ENCODE measurements at places on chromosomes 12 and 14.

- no peak for DNase-seq
These were observed 40.0 kb upstream of the NAP1L1 start for GRCh38 chr12:76124456-76124855.

DNA sequence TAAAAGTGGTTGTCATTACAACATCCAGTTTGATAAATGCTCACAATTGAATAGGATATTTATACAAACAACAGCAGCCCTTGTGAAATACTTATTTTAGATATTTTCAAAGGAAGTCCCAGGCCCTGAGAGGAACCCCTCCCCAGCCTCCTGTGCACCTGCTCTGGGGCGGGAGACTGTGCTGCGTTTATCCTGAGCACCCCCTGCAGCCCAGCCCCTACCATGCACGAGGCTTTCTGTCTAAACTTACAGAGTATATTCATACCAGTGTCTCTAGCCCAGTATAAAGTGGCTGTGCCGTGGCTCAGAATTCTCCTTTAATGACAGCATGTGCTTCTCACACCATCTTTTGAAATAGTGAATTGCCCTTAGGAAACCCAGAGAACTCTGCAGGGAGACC lies 1084.3 kb downstream of the TMEM121 start:
- DNase-seq: no peak

- no peak for DNase-seq
These were observed 5.1 kb upstream of the SPATA7 start for GRCh38 chr14:88380405-88380804.

- peak; percentile 48 for DNase-seq
These were observed 269.9 kb downstream of the CACNA1C start for GRCh38 chr12:2322554-2323120.

- peak; percentile 95 for DNase-seq
These were observed 800.5 kb downstream of the NRXN3 start for GRCh38 chr14:78970677-78971076.

DNA sequence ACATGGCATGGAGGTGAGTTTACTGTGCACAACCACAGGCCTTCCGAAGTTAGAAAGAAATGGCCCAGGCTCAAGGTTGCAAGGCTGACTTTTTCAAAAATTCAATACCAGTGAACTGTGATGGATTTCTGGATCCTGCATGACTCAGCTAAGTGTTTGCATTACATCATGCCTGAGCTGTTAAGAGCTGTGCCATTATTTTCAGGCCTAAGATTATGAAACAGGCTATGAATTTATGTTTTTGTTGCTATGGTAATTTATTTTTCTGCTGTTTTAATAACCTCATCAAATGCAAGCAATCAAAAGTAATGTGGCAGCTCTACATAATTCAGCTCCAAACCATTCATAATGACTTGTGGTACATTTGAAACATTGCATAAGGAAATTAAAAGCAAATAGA lies 457.7 kb upstream of the TMEM132C start:
- DNase-seq: no peak

- no peak for DNase-seq
These were observed 793.3 kb downstream of the DIO2 start for GRCh38 chr14:79417961-79418360.

DNA sequence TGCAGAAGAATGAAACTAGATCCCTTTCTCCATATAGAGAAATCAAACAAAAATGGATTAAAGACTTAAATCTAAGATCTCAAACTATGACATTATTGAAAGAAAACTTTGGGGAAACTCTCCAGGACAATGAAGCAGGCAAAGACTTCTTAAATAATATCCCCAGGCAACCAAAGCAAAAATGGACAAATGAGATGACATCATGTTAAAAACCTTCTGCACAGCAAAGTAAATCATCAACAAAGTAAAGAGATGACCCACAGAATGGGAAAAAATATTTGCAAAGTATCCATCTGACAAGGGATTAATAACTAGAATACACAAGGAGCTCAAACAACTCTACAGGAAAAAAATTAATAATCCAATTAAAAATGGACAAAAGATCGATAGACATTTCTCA lies 101.0 kb downstream of the RALGAPA1 start:
- no peak for DNase-seq

DNA sequence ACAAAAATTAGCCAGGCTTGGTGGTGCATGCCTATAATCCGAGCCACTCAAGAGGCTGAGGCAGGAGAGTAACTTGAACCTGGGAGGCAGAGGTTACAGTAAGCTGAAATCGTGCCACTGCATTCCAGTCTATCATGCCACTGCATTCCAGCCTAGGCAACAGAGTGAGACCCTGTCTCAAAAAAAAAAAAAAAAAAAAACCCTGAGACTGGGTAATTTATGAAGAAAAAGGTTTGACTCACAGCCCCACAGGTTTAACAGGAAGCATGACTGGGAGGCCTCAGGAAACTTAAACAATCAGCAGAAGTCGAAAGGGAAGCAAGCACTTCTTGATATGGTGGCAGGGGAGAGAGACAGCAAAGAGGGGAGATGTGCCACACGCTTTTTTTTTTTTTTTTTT lies 123.2 kb downstream of the GXYLT1 start:
- no peak for DNase-seq

DNA sequence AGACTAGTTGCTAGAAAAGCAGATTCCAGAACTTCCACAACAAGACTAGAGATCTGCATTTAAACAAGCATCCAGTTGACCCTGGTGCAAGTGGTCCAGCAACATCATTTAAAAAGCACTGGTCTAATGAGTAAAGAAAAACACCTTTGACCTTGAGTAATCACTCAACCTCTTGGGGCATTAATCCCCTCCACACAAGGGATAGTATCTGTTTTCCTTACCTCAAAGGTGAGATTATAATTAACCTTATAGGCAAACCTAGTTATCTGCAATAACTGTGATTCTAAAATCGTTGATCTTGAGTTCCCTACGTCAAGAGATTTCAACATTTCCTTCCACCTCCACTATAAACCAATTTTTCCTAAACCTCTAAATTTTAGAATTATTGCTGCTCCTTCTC lies 1.1 kb downstream of the KDM5A start:
- no peak for DNase-seq

GRCh38 chr12:3493859-3494176 lies 2.8 kb downstream of the PRMT8 start:
- DNase-seq: no peak

DNA sequence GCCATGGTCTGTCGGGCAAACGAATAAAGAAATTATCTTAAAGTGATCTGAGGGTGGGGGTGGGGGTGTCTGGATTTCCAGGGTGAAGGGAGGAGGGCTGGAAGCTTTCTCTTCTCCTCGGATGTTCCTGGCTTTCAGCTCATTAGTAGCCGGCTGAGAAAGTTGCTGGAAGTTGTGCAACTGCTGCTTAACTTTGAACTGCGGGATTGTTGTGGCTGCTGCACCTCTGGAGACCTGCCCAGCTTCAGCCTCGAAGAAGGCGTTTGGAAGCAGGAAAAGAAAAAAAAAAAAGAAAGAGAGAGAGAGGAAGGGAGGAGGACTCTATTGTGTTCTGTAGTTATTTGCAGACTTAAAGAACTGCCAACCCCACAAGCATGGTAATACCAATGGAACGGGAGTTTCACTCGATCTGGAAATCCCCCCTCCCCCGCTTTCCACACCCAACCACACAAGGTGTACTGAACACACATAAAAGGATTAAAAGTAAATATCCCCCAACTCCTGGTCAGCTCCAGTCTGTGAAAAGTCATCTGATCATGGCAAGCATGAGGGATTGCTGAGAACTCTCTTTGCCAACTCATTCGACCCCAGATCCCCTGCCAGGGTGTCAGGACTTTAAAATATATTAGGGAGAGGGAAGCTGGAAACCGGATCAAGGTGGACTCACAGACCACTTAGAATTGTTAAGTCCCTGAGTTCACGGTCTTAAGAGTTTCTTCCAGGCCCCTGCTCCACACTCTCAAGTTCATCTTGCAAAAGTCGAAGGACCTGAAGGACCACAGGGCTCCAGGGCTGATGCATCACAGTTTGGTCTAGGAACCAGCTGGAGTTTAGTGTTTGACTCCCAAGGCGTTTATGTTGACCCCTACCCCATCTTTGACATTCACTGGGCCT lies at the start of gene RASSF9:
RASSF9 (minus strand) TSS at position 213 of the 894 bp plus-strand sequence; CDS start at position 5, 208 bp downstream.
- DNase-seq: no peak

GRCh38 chr14:68178282-68178681 lies 358.7 kb downstream of the RAD51B start:
- no peak for DNase-seq

DNA sequence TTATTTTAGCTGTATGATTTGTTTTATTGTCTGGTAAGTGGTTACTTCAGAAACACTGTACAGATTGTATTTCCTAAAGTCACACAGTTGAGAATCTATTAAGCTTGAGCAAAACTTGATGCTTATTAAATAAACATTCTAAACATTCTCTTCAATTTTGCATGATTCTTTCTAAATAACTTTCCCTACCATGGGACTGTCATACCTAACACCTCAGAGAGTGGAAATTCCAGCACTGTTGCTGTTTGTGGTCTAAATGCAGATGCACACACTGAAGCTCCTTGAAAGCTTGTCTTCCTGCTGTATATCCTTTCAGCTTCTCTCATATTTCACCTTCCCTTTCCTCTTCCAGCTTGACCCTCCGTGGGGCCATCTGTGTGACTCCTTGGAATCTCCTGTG lies 392.0 kb downstream of the LRIG3 start:
- DNase-seq: no peak

DNA sequence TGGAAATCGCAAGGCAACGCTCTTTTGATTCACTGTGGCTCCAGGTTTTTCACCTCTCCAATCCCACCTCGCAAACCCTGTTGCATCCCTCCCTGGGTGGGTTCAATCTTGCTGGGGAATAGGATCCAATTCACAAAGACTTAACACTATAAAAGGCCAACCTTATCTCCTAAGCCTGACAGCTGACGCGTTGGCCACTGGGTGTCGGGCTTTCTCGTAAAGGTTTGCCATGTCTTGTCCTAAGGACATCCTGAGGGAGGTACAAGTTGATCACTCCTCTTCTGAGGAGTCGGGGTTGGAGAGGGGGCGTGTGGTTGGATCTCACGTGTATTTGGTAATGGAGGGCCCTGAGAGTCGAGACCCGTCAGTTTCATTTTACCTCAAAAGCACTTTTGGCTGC lies 112.6 kb upstream of the FZD10 start:
- no peak for DNase-seq

- DNase-seq: no peak
These were observed 13.9 kb upstream of the GPRC5D start for GRCh38 chr12:12965836-12966235.

GRCh38 chr12:29763301-29763683 lies 20.4 kb downstream of the TMTC1 start:
- no peak for DNase-seq

- DNase-seq: no peak
These were observed 29.6 kb downstream of the IRF2BPL start for GRCh38 chr14:76998910-76999309.

GRCh38 chr12:59808317-59808910 lies 212.6 kb downstream of the SLC16A7 start:
- no peak for DNase-seq

DNA sequence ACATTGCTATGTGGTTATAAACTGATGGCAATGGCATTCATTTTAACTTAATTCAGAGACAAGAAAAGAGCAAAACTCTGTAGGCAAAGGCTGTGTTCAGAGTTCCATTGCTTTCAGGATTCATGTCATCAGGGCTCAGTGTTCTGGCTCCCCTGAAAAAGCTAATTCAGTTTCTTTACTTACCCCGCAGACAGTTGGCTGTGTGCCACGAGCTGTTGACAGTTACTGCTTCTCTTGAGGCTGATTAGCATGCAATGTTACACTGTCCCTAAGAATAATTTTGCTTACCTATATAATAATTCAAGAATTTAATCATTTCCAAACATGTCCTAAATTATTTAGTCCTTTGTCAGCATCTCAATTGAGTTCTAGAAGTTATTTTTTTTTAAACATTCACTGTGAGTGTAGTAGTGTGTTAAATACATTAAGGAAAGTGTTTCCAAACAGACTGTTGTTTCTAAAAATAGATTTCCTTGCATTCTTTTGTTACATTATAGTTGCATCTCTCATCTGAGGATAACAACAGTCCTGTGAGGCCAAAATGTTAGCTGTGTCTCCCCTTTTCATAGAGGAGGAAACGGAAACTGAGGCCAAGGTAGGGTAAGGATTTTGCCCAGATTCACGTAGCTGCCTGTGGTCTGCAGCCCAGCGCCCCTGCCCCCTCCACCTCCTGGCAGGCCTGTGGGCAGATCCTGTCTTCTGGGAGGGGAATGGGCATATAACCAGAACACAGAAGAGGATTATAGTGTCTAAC lies 98.6 kb downstream of the PELI2 start:
- DNase-seq: no peak
